ENCODE measurements at places on chromosomes 5 and 9. TPM values are rescaled to one million over a fixed set of nuclear protein-coding genes. Genes with fewer than 3 reads are reported as not detected.

GRCh38 chr5:142479854-142480519 is 155.2 kb upstream of the SPRY4 start:
- no peak for DNase-seq

DNA sequence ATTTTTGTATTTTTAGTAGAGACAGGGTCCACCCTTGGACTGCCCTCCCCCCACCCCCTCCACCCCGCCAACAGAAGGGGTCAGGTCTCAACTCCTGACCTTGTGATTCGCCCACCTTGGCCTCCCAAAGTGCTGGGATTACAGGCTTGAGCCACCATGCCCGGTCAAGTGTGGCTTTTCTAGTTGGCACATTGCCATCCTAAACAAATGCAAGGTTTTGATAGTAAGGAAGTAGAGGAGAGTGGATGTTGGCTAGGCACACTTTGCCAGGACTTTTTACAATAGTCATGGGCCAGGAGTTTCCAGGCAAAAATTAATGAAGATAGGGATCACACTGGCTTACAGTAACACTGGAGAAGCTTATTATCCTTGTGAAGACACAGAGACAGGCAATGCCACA is 62.4 kb downstream of the GALNT12 start:
- DNase-seq, result no peak

DNA sequence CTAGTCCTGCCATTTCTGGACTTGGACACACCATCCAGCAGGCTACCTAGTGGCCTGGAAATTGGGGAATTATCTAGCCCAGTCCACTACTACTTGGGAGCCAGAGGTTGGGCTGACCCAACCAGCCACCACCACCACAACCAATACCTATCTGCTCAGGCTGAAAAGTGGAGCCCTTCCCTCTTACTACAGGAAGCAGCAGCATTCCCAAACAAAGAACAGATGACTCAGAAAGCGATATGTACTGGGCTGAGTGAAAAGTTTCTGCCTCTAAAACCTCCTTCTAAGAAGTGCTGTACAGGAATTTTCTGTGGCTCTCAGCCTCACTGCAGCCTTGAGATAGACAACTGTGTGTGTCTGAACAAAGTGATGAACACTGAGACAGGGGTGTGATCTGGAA is 279.4 kb downstream of the CDH10 start:
- no peak for DNase-seq

DNA sequence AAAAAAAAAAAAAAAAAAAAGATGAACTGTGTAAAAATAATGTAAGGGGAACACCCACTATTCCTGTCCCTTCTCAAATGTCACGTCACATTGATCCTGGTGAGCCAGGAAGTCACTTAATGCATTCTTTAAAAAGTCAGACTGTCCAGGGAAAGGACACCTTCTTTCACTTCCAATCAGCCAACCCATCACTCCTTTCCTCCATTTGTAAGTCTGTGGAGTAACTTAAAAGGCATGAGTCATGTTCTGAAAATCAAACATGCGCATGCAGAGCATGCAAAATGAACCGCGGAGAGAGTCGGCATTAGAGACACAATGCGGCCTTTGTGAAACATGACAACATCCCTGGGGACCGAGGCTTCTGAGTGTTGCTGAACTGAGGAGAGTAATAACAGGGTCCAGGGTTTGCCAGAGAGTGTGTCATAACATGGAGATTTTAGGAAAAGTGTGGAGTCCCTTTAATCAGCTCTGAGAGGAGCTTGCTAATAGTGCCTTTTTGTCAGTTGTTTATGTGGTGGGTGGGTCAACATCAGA is 77.6 kb upstream of the SEMA6A start:
- DNase-seq, result peak; percentile 37

GRCh38 chr5:133658327-133658726 is 46.0 kb upstream of the FSTL4 start:
- DNase-seq, result no peak

DNA sequence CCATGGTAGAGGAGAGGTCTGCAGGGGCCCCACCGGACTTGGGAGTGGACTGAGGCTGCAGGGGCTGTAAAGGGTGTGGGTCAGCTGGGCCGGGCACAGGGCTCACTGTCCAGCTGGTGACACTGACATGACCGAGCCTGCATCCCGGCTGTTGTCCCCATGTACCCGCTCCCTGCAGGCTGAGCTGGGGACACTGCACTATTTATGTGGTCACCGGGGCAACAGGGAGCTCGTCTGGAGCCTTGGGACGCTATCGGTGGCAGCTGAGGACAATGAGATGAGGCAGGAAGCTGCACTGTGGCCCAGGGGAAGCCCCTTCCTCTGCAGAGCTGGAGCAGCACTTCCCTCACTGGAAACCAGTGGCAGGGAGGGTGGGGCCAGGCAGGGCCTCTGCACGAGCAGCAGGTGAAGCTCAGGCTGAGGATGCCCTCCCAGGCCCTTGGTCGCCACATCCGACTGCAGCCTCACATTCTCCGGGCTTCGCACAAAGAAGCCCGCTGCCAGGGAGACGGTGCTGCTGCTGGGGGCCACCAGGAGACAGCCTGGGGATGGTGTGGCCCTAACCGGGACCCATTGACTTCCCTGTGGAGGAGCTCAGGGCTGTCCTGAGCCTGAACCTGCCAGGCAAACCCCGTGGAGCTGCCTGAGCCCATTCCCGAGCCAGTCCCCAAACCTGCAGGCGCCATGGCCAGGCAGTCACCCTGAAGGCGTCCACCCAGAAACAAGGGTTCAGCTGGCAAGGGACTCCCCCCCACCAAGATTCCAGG is 26.4 kb downstream of the ZDHHC11B start:
- DNase-seq, result no peak

GRCh38 chr5:9196403-9197227 is 349.3 kb downstream of the SEMA5A start:
- peak; percentile 33 for DNase-seq

DNA sequence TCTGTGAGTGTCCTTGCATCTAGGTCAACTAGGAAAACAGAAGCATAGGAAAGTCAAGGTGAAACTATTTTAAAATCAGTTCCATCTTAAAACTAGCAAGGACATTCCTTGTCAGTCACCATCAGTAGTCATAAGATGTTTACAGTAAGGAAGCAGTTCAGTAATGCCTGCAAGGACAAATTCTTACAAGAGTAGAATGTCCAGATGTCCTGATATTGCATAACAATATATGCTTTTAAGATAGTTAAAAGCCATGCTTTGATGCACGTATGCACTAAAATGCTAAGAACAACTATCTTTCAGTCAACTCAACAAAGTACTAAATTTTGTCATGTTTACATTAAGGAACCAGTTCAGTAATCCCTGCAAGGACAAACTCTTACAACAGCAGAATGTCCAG is 11.3 kb upstream of the SVEP1 start:
- no peak for DNase-seq

GRCh38 chr5:120538149-120538548 is 74.0 kb downstream of the PRR16 start:
- DNase-seq, result peak; percentile 78

DNA sequence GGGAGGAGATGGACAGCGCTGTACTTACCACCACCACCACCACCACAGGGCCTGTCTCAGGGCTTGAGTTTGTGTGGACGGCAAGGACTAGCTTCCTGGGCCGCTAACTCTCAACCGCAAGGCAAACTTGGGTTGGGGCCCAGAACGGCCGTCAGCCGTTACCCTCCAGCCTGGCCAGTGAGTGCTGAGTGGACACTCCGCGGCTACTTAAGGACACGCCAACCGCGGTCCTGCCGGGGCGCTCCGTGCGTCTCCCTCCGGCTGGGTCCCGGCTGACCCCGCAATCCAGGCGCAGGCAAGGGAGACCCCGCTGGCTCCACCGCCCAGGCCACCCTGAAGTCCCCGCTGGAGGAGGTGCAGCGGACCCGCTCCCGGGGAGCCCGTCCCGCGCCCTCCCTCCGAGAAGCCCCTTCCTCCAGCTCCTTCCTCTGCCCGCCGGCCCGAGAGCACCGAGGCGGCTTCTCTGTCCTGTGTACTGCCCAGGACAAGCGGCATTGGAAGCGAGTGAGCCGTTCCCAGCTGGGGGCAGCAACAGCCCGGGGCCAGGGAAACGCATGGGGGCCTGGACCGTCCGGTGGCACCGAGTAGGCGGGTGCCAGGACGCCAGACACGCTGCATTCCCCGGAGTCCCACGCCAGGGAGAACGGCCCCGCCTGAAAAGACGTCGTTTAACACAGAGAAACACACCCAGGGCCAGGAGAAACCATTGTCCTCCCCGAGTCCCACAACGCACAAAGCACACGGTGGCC is 46.6 kb downstream of the HABP4 start:
- no peak for DNase-seq

GRCh38 chr9:116124472-116125040 is 29.0 kb upstream of the PAPPA start:
- no peak for DNase-seq

GRCh38 chr9:120944434-120944843 is 17.8 kb upstream of the TRAF1 start:
- no peak for DNase-seq

DNA sequence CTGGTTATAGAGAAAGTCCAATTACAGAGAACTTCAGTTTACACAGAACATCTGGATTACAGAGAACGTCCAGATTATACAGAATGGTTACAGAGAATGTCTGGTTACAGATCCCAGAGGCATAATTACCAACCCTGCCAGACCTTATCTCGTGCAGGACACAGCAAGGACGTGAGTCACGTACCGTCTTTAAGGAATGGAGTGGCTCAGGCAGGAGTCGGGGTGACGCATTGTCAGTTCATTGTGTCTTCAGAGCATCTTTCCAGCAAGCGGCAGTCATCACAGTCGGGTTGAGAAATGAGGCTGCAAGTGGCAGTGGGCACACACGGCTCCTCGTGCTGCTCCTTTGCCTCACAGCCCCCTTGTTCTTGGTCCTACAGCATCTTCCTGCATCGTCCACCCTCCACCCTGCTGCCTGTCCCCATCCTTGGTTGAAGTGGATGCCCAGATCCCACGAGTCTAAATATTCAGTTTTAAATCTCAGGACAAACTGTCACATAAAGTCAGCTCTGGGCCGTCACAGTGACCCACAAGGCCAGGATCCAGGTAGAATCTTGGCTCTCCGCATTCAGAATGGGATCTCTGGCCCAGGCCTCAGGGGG is 30.0 kb upstream of the SLC6A19 start:
- no peak for DNase-seq

DNA sequence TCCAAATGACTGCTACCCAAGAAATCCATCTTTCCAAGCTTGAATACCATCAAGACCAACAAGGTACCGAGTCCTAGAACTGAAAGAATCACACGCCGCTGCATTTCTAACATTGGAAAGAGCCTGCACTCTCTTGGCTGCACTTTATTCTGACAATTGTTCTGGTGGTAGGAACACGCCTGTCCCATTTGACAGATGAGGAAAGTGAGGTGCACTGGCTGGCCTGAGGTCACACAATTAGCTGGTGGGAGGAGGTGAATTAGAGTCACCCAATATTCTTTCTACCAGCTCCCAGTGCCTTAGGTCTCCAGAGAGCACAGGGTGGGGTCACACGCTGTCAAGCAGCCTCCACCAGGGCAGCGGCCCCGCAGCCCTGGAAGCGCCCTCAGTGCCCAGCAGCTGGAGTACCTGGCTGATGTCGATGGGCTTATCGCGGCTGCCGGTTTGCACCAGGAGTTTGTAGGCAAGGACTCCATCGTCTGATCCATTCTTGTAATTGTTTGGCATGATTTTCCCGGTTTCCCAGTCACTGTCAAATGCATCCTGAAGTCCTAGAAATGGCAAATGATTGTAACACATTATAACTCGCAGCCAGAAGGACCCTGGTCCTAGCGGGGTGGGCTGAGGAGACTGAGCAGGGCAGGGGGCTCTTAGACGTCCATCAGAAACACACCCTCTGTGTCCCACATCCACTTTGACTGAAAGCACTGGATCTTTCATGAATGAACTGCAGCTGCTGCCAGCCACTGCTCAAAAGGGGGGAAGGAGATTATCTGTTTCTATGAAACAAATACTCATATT is 55.1 kb downstream of the PTCH1 start:
- no peak for DNase-seq

- DNase-seq, result no peak
These were observed 6.0 kb downstream of the NRARP start for GRCh38 chr9:137295849-137296669.

- DNase-seq, result peak; percentile 29
These were observed 512.9 kb upstream of the PTGER4 start for GRCh38 chr5:40166802-40167201.

The PPP3R2 gene
- total RNA-seq, result not detected

The GPRIN1 gene
- 16.2 TPM for total RNA-seq

The IRX2 gene
- total RNA-seq, result 5.3 TPM

The SLC36A2 gene
- total RNA-seq, result not detected

The CDC20B gene
- not detected for total RNA-seq

The ARSI gene
- total RNA-seq, result 11.0 TPM

The FOXD4L3 gene
- not detected for total RNA-seq
